ENCODE measurements at places on chromosomes 2 and 18.

DNA sequence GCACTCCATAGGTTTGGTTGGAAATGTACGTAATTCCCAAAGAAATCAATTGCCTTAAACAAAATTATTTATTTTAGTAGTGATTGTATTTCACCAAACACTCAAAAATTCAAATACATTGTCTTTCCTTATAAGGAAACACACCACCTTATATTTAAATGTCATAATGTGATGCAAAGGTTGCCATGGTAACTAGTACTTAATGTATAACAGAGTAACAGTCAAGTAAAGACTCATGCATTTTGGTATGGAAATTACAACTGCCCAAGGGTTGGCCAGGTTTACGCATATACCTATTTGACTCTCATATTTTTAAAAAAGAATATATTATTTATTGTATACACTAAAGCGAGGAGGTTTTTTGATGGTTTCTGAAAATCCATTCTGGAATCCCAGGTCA is 231.2 kb downstream of the TCF4 start:
- no peak for DNase-seq

GRCh38 chr2:174722942-174723592 is 41.2 kb downstream of the CHRNA1 start:
- no peak for DNase-seq

DNA sequence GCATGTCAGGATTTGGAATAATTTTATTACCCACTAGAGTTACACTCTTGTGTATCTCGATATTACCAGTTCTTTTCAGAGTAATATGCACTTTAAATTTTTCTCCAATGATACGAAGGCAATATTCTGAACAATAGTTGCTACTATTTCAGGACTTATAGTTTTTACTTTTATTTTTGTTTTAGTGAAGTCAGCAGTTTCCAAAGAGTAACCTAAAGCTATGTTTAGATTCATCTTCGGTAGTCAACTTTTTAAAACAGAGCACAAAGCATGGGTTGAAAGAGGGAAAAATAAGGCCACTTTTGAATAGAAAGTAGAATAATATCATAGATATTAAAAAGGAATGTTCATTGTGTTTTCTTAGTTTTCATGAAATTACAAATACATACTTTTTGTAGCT is 532.7 kb downstream of the CPS1 start:
- DNase-seq, result no peak

GRCh38 chr2:217204358-217204757 is 344.5 kb upstream of the TNP1 start:
- no peak for DNase-seq

- DNase-seq, result no peak
Observed at GRCh38 chr2:217886091-217886490, 116.7 kb downstream of the TNS1 start.

- DNase-seq, result no peak
Observed at GRCh38 chr2:219111375-219112061, 49.1 kb downstream of the NHEJ1 start.

DNA sequence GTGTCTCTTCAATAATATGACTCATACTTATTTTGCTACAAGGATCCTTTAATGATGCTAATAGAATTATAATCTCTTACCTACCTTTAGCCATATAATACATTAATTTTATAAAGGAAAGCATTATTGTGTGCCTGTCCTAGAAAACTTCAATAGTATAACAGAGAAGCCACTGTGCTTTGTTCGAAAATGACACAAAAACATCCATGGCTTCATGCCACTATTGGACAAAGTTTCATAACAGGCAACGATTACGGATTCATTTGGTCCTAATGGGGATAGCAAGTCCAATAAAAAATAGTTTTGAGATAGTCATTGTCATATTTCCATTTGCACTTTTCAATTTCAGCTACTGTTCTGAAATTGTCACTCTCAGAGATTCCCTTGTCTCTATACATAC is 52.5 kb upstream of the CCDC150 start:
- no peak for DNase-seq

- no peak for DNase-seq
Observed at GRCh38 chr2:38619458-38620164, 16.9 kb upstream of the HNRNPLL start.

- DNase-seq, result no peak
Observed at GRCh38 chr18:9906481-9906880, 7.3 kb upstream of the VAPA start.

DNA sequence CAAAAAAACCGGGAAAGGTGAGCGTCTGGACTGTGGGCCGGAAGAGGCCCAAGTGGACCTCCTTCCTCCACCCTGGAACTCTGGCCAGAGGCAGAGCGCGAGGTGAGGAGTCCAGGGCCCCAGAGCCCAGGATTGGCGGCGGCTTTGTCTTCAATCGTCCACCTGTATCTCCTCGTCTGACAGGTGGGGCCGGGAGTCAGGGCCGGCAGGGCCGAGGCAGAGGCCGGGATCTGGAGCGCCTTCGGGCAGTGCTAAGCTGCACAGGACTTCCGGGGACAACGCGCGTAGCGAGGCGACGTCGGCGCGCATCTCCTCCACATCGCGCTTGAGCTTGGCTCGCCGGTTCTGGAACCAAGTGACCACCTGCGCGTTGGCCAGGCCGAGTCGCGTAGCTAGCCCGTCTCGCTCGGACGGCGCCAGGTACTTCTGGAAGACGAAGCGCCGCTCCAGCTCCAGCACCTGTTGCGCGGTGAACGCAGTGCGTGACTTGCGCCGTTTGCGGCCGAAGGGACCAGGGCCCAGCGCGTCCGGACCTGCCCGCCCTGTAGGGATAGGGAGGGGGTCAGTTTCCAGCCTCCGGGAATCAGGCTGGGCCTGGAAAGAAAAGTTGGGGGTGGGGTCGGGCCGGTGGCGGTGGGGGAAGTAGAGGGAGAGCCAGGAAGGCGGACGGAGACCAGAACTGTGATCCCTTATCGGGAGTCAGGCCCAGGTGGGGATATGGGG is 1.5 kb downstream of the LBX2 start:
- DNase-seq, result no peak

DNA sequence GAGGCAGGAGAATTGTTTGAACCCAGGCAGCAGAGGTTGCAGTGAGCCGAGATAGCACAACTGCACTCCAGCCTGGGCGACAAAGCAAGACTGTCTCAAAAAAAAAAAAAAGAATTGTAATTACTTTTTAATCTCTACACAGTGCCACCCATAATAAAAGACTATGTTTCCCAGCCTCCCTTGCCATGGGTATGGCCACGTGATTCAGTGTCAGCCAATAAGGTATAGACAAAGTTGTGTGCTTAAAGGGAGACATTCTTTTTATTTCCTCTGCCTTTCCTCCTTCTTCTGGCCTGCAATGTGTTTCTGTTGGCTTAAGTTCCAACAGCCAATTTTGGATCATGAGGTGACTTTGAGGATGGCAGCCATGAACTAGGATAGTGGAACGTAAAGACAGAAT is 406.9 kb downstream of the LNPK start:
- no peak for DNase-seq

- DNase-seq, result no peak
Observed at GRCh38 chr2:174210862-174211261, 37.5 kb downstream of the OLA1 start.

DNA sequence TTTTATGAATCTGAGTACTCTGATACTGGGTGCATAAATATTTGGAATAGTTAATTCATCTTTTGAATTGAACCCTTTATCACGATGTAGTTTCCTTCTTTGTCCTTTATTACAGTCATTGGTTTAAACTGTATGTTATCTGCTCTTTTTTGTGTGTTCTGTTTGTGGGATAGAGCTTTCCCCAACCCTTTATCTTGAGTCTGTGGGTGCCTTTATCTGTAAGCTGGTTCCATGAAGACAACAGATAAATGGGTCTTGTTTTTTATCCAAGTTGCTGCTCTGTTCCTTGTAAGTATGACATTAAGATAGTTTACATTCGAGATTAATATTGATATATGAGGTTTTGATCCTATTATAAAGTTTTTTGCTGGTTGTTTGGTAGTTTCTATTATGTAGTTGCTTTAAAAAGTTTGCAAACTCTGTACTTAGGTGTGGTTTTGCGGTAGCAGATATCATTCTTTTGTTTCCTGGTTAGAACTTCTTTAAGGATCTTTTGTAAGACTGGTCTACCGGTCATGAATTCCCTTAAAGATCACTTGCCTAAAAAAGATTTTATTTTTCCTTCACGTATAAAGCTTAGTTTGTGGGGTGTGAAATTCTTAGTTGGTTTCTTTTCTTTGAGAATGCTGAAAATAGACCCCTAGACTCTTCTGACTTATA is 1451.3 kb upstream of the SLC39A10 start:
- DNase-seq, result no peak

- no peak for DNase-seq
Observed at GRCh38 chr18:8601277-8602032, 7.8 kb upstream of the RAB12 start.

GRCh38 chr2:26674002-26674751 is 18.3 kb upstream of the KCNK3 start:
- no peak for DNase-seq

DNA sequence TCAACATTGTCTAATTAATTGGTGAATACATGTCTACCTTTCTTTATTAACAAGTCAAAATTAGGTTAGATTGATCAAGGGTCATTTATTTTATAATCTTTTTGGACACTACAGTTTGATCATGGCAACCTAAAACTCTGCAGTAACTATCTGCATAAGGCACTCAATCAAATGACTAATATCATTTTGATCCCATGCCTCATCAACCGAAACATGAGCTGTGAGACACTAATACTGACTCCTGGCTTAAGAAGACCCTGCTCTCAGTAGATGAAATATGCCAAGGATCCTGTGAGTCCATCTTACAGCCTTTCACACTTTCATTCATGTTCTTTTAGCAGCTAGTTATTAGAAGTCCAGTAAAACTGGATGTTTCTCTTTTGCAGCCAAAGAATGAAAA is 169.4 kb upstream of the CAVIN2 start:
- no peak for DNase-seq
